ENCODE measurements at places on chromosomes 4 and X.

GRCh38 chrX:140065961-140066662, 100.8 kb upstream of the CXorf66 start:
- no peak for DNase-seq

- no peak for DNase-seq
Observed at GRCh38 chr4:153138736-153139135, 65.5 kb upstream of the TRIM2 start.

- no peak for DNase-seq
Observed at GRCh38 chr4:187075514-187075913, 351.9 kb upstream of the FAT1 start.

DNA sequence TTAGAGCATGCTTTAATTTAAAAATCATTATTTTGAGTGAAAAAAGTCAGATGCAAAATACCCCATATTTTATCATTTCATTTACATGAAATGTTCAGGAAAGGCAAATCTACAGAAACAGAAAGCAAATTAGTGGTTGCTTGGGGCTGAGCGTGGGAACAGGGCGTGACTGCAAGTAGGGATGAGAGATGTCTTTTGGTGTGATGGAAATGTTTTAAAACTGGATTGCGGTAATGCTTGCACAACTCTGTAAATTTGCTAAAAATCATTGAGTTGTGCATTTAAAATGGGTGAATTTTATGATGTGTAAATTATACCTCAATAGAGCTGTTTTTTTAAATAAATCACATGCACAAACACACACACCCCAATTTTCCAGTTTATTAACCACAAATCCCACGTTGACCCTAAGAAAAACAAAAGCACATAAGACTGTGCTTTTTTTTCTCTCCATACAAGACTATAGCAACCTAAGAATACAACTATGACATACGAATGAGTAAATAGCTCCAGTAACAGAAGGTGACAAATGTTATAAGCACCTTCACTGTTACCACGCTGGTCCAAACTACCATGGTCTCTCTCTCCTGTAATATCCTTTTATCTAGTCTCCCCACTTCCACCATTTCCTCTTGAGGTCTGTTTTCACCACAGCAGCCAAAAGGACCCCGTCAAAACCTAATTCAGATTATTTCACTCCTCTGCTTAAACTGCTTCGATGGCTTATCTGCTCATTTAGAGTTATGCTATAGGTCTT, 37.2 kb downstream of the FRMD7 start:
- DNase-seq: peak; percentile 2

DNA sequence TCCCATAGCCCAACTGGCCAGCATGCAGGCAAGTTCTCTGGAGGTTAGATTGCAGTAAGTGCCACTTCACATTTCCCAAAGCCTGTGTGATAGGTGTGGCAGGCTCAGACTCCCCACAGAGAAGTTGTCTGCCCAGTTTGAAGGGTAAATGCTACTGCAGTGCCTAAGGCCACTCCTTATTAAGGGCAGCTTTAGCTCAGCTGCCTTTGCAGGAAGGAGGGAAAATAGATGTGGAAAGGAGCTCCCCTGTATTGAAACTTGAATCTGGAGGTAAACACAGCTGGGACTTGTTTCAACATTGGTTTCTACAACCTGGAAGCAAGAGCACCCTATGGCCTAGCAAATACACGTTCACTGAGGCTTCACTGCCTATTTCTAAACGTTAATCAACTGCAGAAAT, 22.4 kb downstream of the NEXMIF start:
- no peak for DNase-seq

- no peak for DNase-seq
Observed at GRCh38 chr4:148057516-148057915, 325.6 kb downstream of the ARHGAP10 start.

- DNase-seq: no peak
Observed at GRCh38 chrX:94751611-94752010, 1077.6 kb downstream of the FAM133A start.

- DNase-seq: no peak
Observed at GRCh38 chr4:86855572-86855971, 6.4 kb upstream of the SLC10A6 start.

- DNase-seq: no peak
Observed at GRCh38 chr4:8892556-8893226, 21.1 kb upstream of the HMX1 start.

- no peak for DNase-seq
Observed at GRCh38 chr4:152979731-152980330, 43.7 kb downstream of the FHDC1 start.

- no peak for DNase-seq
Observed at GRCh38 chr4:147247579-147247978, 233.3 kb upstream of the EDNRA start.

GRCh38 chr4:38109370-38109769, 149.2 kb downstream of the PTTG2 start:
- no peak for DNase-seq

DNA sequence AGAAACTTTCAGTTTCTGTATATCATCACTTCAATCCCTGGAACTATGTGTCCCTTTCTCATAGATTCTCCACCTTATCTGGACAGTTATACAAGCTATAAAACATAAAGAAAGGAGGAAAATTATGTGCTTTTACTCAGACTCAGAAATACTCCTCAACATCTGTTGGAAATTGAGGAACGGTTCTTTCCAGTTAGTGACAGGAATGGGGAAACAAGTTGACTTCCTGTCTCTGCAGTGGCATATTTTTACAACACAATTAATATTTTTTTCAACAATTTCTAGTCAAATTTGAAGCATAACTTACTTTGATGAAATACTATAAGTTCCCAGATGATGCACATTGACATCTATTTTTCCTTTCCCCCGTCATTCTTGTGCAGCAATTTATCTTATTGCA, 27.9 kb downstream of the ABHD18 start:
- DNase-seq: no peak

DNA sequence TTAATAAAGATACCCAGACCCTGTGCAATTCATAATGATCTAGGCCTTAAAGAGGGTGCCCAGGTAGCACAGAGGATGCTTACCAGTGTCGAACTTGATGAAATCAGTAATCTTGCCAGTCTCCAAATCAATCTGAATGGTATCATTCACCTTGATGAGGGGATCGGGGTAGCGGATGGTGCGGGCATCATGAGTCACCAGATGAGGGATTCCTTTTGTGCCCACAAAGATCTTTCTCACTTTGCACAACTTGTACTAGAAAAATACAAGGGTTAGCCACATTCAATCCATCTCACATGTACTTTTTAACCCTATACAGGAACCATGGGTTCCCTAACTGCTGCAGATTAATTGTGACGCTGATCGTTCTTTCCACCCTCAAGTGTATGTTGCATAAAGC, 3.3 kb downstream of the RPS4X start:
- peak; percentile 36 for DNase-seq

- peak; percentile 59 for DNase-seq
Observed at GRCh38 chr4:82430964-82431745, 765 bp downstream of the ENOPH1 start.

DNA sequence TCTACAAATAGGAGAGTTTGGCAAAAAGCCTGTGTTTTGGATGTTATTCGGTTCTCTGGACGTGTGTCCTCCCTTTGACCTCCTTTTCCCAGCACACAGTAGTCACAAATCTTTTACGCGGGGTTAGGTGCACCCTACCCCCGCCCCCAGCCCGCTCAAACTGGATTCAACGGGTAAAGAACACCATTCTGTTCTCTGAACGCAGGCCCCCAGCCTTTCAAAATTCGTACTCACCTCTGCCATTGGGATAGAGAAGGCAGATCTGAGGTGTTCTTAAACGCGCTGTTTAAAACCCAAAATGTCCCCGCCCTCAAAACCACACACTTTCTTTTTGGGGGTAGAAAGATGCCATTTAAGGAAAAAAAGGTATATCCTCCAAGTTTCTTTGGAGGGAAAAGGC, 2.7 kb downstream of the LEF1 start:
- DNase-seq: peak; percentile 77

DNA sequence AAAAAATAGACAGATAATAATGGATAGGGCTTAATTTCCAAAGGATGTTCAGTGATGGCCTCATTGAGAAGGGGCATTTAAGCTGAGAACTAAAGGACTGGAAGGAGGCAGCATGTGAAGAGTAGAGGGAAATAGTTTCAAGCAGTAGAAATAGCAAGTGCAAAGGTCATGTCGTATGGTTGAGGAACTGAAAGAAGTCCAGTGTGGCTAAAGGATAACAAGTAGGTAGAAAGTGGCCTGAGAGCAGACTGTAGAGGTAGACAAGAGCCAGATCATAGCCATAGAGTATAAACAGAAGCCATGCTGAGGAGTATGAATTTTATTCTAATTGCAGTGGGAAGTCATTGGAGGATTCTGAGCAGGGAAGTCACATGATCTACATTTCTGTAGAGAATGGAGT, 72.3 kb downstream of the GRIA3 start:
- no peak for DNase-seq

DNA sequence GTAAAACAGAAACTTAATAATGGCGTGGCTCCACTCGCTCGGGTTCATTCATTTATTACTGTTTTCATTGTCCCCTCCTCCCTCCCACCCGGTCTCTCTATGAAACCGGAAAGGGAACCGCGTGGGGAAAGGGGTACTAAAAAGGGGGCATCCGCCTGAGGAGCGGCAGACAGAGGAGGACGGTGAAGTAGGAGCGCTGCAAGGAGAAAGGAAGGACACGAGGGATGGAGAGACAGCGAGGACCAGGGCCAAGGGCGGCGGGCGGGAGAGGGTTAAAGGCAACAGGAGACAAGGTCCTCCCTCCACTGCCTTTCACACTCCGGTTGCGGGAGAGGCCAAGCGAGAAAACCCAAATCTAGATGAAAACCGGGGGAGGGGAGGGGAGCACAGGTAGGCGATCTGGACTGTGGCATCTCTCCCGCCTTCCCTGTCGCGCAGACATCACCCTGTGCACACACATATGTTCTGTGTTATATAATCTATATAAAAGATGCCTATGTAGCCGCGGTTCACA, 829 bp downstream of the ELOVL6 start:
- peak; percentile 80 for DNase-seq

DNA sequence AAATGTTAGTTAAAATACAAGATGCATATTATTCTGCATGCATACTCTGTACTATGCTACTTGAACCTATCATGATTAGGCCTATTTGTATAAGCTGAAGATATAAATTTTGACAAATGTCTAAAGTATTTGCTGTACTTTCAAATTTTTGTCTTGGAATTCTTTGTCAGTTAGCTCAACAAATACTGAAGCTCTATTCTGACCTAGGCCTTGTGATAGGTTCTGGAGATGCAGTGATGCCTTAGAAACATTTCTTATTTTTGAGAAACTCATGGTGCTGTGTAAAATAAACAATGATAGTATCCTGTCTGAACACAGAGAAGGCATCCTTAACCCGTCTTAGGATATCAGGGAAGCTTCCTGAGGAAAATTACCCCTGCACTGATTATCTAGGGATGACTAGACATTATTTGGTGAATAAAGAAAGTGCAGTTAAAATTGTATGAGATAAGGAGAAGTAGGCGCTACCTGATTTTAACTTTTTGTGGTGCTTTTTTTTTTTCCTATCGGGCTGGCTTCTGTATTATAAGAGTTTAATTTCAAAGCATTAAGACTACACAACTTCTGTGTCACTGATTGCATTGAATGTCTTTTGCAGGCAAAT, 43.4 kb downstream of the MOB1B start:
- no peak for DNase-seq

DNA sequence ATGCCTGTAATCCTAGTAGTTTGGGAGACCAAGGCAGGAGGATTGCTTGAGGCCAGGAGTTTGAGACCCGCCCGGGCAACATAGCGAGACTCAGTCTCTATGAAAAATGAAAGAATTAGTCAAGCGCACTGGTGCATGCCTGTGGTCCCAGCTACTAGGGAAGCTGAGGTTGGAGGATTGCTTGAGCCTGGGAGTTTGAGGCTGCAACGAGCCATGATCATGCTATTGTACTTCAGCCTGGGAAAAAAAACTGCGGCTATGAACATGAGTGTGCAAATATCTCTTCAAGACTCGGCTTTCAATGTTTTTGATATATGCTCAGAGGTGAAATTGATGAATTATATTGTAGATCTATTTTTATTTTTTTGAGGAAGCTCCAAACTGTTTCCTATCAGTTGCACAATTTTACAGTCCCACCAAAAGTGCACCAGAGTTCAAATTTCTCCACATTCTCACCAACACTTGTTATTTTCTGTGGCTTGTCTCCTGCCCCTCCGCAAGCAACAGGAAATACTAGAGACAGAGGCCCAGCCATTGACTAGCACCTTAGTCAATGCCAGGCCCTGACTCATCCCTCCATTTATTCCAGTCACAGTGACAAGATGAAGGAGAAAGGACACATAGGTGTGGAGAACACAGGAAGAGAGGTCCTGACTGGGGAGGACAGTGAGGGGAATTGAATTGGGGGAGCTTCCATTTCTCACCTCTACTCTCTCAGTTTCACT, 33.1 kb upstream of the ZNF41 start:
- DNase-seq: peak; percentile 4

DNA sequence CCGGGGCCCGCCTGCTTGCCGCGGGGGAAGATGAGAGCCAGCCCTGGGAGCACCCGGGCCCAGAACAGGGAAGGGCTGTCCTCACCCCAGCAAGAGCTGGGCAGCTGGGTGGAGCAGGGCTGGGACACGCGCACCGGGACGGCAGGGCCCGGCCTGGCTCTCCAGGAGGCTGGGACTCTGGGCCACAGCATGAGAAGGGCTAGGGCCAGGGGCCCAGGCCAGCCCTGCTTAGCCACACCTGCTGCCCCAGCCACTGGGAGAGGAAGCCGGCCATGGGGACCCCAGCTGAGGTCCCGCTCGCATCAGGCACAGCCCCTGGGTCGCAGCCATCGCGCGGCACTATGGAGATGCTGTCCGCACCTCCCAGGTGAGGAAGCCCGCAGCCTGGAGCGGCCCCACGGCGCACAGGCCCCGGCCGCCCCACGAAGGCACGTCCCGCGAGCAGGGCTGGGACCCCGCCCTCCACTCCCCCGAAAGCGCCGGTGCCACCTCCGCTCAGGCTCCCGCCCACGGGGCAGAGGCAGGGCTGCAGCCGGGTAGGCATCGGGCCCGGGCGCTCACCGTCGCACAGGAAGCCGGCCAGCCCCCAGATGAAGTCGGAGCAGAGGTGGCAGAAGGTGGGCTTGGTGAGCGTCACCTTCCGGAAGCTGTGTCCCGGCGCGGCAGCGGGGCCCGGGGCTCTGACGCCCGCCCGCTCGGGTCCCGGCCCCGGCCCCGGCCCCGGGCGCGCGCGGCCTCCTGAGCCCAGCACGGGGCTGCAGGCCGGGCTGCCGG, 531 bp downstream of the DGKQ start:
- DNase-seq: peak; percentile 68

GRCh38 chr4:98887145-98887544, 41.8 kb downstream of the EIF4E start:
- no peak for DNase-seq

- no peak for DNase-seq
Observed at GRCh38 chr4:88991746-88992145, 65.2 kb downstream of the FAM13A start.

- no peak for DNase-seq
Observed at GRCh38 chrX:104166735-104167436, 633 bp downstream of the FAM199X start.

GRCh38 chr4:55634417-55635128, 1.5 kb downstream of the NMU start:
- no peak for DNase-seq

GRCh38 chr4:183253451-183253850, 66.6 kb downstream of the CLDN22 start:
- no peak for DNase-seq
